ENCODE measurements at places on chromosomes 1 and 21.
A peak's percentile ranks its signal among the peaks of the same experiment; 100 is the strongest.

GRCh38 chr1:169711469-169712308, at the start of gene SELL:
SELL (minus strand) TSS chr1:169711620; CDS start chr1:169711498, 122 bp downstream.
- DNase-seq, result peak; percentile 72

DNA sequence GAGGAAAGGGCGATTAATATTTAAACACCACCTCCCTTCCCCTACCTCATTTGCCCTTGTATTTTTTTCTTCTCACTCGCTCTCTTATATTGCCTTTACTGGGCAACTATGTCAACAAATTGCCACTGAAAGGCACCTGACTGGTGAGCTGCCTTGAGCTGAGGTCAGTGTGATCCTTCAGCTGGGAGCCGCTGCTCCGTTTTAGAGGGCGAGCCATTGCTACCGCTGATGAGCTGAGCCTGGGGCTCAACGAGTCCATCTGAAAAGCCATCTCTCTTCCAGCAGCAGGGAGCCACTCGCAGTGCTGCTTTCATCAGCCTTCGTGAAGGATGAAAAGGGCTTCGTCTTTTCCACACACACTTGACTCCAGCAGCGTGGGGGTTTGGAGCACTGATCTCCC, 108.0 kb upstream of the KIF26B start:
- no peak for DNase-seq

- DNase-seq, result no peak
Measured at GRCh38 chr1:117341123-117341522, 26.1 kb upstream of the MAN1A2 start.

DNA sequence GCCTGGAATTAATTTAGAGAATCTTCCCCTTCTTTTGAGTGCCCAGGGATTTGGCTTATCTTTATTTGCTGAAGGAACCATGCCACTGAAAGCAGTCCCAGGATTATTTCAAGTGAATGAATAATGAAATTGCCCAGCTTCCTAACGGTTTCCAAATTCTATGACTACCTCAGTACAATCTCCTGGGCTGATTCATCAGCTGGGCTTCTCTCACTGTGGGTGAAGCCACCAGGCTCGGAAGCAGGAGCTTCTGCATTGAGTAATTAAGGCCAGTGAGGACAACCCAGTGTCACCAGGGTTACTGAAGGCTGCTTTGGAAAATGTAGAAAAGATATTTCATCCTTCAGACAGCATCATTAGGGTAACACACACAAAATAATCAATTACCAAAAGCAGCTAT, 169.8 kb downstream of the DAB1 start:
- no peak for DNase-seq

GRCh38 chr1:79193211-79194079, 186.9 kb upstream of the ADGRL4 start:
- DNase-seq, result no peak

Data from activated naive CD4-positive, alpha-beta T cell treated with Interleukin-2 at 50 U/mL for 16 hours (primary cell).